ENCODE measurements at places on chromosomes 5 and 9. TPM values are rescaled to one million over a fixed set of nuclear protein-coding genes. Genes with fewer than 3 reads are reported as not detected.

GRCh38 chr5:89034588-89034987 is 151.6 kb upstream of the MEF2C start:
- no peak for DNase-seq

GRCh38 chr9:114969269-114969668 is 38.9 kb upstream of the TNFSF8 start:
- DNase-seq, result no peak

DNA sequence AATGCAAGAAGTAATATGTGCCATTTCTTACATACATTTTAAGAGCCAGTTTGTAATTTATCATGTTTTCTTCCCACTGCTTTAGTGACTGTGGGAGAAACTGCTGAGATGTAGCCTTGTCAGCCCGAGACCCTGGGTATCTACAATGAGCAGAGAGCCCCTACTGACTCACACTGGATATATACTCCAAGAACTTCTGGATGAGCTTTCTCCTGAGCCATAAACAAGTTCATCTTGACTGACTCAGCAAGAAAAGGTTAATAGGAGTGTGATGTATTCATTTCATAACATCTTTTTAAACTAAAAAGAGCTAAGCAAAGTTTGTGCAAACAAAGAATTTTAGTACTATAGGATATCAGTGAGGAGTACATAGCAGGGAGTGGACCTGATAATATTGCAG is 182.5 kb downstream of the EDIL3 start:
- no peak for DNase-seq

Gene NFIB
- 52.1 TPM for total RNA-seq

DNA sequence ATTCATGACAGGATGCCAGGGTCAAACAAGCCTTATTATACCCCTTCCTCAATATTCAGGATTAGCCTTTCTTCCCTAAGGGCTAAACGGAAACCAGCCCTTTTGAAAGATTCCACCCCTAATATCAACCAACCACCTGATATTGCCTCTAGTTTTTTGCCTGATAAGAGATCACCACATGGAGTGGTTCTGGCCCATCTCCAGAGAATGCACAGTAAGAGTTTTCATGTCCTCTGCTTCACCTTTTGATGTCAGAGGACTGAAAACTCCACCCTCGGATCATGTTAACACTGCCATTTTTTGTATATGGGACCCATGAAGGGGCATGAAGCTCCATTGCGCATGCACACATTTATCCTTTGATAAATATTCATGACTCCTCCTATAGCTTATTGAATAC is 5.8 kb upstream of the LNPEP start:
- no peak for DNase-seq

DNA sequence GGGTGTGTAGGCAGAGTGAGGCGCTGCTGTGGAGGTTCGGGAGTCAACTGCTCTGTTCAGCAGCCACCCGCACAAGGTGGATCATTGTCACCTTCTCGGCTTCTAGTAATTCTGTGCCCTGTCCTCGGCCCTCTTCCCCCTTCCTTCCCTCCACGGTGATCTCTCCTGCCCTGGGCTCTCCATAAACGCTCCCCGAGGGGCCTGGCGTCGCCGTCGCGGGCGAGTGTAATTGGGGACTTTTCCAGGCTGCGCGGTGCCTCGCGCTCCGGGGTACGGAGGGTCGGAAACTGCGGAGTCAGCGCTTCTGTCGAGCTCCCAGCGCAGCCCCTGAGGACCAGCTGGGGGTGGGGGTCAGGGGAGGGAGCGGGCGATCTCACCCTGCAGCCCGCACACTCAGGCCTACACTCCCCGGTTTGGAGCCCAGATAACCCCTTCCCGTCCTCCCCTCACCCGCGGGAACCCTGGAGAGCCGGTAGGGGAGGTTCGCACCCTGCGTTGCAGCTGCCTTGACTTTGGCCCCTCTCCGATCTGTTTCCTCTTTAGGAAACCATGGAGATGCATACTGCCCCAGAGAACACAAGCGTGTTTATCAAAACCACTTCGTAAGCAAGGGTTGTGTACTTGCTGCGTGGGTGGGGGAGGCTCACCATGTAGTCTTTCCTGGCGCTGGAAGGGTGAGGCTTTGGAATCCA is 188.3 kb upstream of the ZNF618 start:
- no peak for DNase-seq

DNA sequence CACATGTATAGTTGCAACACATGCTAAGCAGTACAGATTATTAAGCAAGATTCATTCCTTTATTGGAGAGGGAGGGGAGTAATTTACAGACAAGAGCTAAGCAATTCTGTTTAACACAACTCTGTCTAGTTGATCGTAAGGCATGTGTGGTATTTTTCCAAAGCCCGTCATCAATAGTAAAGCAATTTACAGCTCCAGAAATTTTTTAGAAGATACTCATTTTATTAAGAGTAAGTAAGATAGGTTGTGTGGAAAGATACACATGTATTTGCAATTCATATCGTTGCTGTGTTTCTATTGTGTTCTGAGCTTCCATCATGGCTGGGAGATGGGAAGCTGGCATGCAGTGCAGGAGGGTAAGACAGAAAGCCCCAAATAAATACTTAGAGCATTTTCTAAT is 289.2 kb upstream of the TMEM161B start:
- no peak for DNase-seq

DNA sequence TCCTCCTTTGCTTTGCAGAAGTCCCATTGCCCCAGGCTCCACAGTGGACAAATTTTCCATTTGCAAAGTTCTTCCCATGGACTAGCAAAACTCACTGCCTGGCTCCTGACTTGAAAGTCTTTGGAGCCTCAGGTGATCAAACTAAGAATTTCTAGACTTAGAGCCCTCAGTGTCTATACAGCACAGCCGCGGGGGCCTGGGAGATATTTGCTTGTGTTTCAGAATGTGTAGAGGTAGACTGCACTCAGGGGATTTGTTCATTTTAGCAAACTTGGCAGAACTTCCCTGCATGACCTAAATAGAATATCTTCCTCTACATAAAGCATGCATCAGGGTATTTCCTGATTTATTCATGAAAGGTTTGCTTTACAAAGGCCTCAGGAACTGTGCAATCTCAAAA is 384.2 kb upstream of the ZNF462 start:
- DNase-seq, result no peak

Gene C6
- 37.6 TPM for total RNA-seq

- DNase-seq, result no peak
These were observed 6.7 kb upstream of the C5orf63 start for GRCh38 chr5:127079994-127080491.

Gene TNC
- 59.2 TPM for total RNA-seq

DNA sequence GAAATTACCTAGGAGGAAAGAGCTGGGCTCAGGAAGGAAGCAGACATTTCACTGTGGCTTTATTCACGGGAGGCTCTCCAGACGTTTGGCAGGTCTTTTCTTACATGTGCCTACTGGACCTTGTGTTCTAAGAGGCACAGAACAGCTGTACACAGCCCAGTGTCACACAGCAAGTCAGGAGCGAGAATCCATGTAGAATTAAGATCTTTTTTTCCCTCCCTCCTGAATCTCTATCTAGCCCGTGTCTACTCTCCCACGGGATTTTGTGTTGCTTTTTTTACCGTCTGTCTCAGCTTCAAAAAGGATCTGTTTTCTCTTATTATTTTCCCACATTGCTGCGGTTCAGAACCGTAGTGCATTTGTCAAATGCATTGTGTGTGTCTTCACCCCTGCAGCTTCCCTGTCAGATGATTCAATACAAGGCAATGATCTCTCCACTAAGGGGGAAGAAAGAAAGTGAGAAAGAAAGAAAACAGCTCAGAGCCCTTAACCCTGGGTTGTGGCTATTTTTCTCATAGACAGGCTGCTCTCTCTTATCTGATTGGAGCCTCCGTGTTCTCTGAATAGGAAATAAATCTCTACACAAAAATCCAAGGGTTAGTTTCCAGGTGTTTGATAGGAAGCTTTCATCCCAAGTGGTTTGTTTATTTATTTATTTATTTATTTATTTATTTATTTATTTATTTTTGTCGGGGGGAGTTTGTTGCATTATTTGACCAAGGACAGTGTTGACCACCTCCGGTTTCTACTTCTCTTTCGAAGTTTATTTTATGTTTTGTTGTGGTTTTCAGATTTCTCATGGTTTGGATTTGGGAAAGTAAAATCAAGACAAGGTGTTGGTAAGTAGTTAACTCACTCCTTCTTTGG is 191.0 kb downstream of the NTRK2 start:
- DNase-seq, result no peak

DNA sequence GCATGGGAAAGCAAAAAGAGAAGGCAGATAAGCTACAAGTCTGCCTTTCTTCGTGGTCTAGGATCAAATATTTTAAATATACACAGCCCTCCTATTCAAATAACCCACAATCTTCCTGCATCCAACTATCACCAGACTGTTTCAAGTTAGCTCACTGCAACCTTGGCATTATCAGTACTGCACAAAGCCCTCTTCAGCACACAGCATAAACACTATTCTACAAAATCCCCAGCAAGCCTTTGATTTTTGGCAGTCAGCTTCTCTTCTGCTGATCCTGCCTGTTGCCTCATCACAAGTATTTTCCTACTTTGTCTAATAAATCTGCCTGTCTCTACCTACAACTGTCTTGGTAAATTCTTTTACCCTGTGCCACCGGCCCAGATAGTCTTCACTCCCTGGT is 142.9 kb downstream of the COX7C start:
- no peak for DNase-seq

DNA sequence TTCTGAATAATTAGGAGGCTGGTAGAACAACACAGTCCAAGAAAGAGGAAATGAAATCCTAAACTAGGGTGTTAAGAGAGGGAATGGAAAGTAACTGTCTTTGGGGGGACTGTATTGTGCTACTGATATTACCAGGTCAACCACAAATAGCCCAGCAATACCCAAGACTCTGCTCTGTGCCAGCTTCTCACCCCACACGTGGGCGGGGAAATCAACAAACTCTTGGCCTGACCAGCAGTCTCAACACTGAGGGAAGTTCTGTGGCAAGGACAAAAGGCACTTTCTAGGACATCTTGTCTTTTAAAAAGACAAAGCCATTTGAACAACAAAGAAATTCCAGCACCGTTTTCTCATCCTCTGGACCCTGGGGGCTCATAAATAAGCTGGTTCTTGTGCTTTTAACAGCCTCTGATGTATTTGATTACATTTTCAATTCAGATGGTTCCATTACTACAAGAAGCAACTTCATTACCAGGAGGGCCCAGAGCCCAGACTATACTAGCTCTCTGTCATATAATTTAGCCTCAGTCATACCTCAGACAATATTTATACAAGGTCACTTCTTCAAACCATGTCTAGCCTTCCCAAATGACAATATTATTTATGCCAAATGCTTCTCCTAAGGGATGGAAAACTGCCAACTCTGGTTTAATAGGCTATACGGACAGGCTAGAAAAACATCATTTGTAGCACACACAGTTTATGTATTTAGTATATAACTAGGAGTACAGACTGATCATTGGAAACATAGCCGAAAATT is 297.8 kb downstream of the CWC27 start:
- no peak for DNase-seq

GRCh38 chr5:160774666-160775315 is 77.2 kb downstream of the ATP10B start:
- DNase-seq, result no peak

Gene LCN1
- not detected for total RNA-seq

GRCh38 chr9:84304166-84304565 is 36.4 kb downstream of the SLC28A3 start:
- no peak for DNase-seq

- peak; percentile 75 for DNase-seq
These were observed 62.8 kb downstream of the IPPK start for GRCh38 chr9:92607088-92607487.

DNA sequence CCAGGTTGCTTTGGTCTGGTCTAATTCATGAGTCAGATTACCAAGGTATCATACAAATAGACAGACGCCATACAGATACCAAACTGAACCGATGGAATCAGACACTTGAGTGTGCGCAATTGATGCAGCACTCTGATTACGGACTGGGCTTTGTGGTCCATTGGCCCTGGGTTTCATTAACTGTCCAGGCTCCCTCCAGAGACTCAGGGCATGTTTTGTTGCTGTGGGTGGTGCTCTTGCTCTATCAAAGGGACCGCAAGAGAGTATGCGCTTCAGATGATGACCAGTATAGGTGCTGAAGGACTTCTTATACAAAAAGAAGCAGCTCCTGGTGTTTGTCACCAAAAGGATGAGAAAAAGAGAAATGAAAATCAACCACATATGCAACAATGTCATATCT is 36.9 kb upstream of the ANKRD55 start:
- DNase-seq, result no peak

Gene ARL14EPL
- not detected for total RNA-seq

DNA sequence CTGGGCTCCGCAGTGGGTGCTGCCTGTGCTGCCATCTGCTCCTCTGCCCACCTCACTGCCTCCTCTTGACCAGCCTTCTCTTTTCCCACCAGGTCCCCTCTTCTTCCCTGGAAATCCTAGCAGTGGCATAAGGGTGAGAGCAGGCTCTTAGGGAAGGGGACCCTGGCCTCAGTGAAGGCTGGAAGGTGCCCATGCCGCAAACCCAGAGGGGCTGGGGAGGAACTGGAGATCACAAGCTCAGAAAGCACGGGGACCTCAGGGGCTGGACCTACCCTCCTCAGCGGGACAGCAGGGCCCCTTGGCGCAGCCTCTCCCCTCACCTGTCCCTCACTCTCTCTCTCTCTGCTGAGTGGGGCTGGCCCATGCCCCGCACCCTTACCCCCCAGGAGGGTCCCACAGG is 144.4 kb upstream of the IRX2 start:
- no peak for DNase-seq

DNA sequence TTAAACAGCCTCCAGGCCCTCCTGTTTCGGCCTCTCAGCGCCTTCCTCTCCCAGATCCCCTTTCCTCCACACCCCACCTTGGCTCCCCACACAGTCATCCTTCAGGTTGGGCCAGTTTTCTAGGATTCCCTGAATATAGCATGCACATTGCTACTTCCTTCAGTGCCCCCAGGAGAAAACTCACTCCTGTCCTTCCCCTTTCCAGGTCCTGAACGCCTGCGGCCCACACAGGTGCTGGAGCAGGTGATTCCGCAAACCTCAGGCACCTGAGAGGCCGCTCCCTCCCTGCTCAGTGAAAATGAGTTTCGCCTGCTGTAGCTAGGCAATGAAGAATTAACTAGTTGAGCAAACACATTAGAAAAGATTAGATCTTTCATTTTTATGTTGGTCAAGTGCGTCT is 185.0 kb downstream of the MED10 start:
- DNase-seq, result no peak

- DNase-seq, result no peak
These were observed 1800.2 kb downstream of the MAT2B start for GRCh38 chr5:165305596-165305995.

Gene MED7
- total RNA-seq, result 5.9 TPM

Measured in tibial nerve (tissue), 4 donors.